ENCODE measurements at places on chromosomes 7 and 10.

DNA sequence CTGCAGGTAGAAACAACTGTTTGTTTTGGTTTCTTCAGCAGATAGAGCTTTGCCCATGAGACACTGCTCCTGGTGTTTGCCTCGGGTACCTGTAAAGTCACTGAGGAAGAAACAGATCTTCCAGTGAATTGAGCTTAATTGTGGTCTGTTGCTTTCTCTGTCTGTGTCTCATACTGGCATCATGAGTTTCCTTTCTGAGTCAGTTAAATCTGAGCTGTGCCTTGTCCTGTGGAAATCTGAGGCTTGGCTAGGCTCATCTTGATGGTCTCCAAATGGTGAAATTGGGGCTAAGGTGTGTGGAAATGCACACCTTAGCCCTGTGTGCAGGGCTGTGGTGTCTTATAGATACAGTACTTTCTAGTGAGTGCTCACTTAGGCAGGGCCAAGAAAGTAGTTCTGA is 67.4 kb downstream of the GBF1 start:
- DNase-seq = no peak

- peak; percentile 6 for DNase-seq
Measured at GRCh38 chr10:104680467-104681401, 39.6 kb downstream of the SORCS3 start.

GRCh38 chr10:100168313-100168643 is 17.6 kb downstream of the ERLIN1 start:
- DNase-seq = no peak

- no peak for DNase-seq
Measured at GRCh38 chr7:127477295-127478023, 85.0 kb upstream of the ZNF800 start.

DNA sequence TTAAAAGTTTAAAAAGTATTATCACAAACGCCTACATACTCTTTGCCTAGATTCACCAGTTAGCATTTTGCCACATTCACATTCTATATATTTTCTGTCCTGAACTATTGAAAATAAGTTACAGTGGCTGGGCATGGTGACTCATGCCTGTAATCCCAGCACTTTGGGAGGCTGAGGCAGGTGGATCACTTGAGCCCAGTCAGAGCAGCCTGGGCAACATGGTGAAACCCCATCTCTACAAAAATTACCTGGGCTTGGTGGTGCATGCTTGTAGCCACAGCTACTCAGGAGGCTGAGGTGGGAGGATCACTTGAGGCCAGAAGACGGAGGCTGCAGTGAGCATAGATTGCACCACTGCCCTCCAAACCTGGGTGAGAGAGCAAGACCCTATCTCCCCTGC is 5.3 kb downstream of the ARPC1A start:
- DNase-seq = no peak

DNA sequence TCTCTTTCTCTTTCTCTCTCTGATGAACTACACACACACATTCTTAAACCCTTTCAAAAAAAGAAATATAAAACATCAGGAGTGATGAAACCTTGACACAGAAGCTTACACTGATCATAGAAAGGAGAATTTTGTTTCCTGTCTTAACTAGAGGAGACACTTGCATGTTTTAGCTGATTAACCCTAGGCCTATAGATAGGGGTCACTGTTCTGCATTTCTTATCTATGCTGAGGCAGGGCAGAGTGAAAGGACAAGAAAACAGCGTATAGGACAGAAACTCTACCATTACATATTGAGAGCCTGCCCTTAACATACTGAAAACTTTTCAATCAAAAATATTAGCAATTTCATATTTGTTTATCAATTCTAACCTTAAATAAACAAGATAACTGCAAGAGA is 680.6 kb upstream of the MBL2 start:
- no peak for DNase-seq

DNA sequence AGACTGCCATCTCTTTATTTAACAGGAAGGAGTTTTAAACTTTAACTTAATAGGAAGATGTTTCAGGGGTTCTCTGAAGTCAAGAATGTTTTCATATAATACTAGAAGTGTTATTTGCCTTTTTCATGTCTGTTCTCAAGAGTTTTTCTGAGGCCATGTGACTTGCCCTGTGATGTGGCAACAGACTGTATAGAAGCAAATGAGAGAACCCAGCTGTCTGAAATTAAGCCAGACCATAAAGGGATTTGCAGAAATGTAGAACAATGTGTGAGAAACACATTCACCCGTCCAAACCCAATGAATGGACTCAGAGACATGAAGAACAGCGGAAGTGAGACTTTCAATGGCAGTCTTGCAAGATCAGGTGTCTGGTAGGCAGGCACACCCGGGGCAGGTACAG is 23.8 kb downstream of the MAPK8 start:
- DNase-seq = no peak

DNA sequence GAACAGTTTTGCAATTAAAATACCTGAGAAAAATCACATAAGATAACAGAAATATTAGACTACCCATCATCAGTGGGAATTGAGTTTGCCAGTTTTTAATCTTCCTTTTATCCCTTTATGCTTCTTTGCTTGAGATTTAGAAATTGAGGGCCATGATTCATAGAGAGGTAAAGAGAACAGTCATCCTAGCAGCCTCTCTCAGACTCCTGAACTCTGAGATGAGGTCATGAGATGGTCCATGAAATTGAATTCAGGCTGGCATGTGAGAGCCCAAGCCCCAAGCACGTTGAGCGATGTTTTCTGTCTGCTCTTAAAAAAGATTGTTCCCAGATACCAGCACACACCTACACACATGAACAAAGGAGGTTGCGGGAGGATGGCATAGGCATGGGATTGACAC is 91.1 kb downstream of the CREB5 start:
- no peak for DNase-seq

DNA sequence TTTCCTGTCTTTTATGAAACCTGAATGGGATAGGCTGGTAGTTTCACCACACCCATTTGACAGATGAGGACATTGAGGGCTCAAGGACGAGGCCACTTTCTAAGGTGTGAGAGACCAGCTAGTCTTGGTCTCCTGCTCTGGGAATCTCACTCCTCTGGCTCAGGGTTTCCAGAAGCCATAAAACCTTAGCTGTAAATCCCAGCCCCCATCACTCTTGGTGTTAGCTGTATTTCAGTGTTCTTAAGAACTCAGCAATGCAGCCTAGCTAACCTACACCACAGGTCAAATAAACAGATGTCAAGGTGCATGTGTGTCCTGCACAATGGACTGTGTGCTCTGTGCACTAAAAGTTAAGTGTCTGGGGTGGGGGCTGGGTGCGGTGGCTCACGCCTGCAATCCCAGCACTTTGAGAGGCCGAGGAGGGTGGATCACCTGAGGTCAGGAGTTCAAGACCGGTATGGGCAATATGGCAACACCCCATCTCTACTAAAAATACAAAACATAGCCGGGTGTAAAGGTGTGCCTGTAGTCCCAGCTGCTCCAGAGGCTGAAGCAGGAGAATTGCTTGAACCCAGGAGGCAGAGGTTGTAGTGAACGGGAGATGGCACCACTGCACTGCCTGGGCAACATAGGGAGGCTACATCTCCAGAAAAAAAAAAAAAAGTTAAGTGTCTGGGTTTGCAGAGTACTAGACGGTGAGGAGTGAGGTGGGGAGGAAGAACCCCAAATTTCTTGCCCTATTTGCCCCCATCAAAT is 567 bp upstream of the EPO start:
- no peak for DNase-seq

DNA sequence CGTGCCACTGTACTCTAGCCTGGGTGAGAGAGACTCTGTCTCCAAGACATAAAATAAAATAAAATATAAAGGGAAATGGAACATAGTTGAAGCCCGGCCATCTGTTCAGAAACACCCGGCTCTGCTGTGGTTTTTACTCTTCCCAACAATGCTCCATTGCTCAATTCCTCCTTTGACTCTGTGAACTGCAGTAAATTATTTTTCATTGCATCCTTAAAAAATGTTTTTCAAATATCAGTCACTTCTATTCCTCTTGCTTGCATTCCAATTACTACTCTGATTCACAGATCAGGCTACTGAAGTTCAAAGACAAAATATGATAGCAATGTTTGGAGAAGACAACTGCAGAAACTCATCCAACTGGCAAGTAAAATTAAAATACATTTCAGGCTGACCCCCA is 983.0 kb downstream of the SORCS1 start:
- DNase-seq = no peak

- no peak for DNase-seq
Measured at GRCh38 chr10:62815381-62816075, 638 bp downstream of the EGR2 start.

DNA sequence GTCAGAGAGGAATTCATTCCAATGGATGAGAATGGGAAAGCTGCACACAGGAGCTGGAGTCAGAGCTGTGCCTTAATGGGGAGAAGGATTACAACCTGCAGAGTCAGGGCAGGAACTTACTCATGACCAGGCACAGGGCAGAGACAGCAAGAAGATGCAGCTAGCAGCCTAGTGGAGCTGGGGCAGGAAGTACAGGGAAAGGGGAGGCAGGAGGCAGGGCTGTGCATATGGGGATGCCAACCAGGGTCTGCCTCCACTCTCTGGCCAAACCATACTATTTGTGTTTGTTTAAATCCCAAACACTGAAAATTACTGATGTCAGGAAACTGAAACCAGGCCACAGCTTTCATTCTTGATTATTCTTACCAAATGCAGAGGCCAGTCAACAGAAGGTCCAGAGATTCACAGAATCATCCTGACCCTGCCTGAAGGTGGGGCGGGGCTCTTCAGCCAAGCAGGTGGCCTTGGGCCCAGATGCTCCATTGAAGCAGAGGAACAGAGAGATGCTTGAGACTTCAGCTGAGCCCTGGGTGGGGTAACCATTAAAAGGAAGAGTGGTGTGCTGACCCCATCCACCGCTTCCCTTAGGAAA is 461.9 kb downstream of the KCNMA1 start:
- DNase-seq = no peak

- no peak for DNase-seq
Measured at GRCh38 chr10:102661658-102662028, 17.4 kb downstream of the TRIM8 start.

DNA sequence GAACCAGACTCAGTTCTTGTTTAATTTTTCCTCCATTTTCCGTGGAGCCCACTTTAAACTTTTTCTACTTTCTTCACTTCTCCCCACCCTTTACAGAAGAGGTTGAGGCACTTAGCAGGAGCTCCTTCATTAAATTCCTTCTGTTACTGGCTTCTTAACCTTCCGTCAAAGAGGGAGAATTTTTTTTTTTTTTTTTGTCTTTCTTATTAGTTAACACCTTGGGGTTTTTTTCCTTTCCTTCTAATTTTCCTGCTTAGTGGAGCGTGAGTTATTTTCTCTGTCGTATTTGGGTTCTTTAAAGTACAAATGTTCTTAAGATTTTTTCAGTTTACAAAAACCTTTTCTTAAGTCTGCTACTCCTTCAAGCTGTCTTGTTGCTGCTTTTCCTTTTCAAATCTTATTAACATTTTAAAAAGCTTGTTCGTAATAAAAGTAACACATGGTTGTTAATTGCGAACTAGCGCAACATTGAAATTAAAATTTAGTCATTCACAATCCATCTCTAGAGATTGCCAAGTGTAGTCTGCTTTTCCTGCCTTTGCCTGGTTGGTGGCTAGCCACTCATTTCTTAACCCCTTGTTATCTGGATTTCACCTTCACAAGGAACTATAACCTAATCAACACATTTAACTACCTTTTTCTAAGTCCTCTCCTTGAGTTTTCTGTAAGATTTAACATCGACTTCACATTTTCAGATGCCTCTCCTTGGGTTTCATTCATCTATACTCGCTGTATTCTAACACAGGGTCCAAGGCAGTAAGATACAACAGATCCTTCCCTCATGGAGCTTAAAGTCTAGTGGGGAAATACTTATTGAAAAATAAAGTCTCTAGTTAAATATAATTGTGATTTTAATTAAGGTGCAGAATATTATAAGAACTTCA is 2.0 kb downstream of the BMPR1A start:
- no peak for DNase-seq

- DNase-seq = no peak
Measured at GRCh38 chr7:95317546-95317945, 6.8 kb downstream of the PON1 start.

GRCh38 chr7:106425017-106425719 is 140.4 kb upstream of the NAMPT start:
- peak; percentile 95 for DNase-seq

DNA sequence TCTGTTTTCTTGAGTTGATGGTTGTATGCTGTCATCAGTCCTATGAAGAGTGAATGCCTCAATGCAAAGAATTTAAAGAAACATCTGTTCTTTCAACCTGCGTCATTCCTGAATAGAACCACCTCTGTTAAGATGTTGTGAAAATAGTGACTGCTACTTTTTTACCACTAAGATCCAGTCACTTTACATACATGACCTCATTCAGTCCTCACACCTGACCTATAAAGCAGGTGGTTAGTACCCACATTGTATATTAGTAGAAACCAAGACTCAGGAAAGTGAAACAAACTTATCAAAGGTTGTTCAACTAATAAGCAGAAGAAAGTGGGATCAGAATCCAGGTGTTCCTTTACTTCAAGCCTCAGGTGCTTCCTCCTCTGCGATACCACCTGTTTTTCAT is 64.8 kb downstream of the ITGB8 start:
- DNase-seq = no peak

- no peak for DNase-seq
Measured at GRCh38 chr10:91493313-91493712, 83.2 kb downstream of the HECTD2 start.

DNA sequence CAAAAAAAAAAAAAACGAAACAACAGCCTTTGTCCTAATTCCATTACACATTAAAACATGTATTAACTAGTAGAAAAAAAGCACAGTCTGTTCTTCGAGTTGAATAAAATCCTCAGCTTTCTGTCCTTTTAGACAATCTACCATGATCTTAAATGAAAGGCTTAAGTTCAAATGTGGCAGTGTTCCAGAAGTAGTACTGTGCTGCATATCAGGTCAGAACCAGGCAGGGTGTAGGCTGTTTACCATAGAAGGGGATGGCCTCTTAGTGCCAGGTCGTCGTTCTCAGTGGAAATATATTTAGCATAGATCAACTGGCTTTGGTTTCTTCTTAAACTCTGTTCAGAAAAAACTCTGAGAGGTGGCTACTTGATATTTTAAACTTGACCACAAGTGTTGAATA is 612.0 kb downstream of the CNTNAP2 start:
- DNase-seq = no peak

DNA sequence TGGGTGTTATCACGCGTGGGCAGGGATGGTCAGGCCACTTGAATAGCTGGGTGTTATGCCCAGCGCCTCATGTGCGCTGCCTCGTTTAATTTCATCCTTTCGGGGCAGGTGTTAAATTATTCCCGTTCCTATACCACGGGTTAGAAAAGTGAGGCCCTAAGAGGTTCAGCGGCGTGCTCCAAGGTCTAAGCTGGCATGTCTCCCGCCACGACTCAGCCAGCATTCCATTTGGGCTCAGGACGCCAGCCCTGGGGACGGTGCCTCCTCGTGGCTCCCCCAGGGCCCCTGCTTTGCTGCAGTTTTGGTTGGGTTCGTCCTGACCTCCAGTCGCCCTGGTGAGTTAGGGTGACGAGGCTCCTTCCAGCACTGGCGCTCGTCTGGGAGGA is 124.5 kb downstream of the TRRAP start:
- DNase-seq = peak; percentile 60

DNA sequence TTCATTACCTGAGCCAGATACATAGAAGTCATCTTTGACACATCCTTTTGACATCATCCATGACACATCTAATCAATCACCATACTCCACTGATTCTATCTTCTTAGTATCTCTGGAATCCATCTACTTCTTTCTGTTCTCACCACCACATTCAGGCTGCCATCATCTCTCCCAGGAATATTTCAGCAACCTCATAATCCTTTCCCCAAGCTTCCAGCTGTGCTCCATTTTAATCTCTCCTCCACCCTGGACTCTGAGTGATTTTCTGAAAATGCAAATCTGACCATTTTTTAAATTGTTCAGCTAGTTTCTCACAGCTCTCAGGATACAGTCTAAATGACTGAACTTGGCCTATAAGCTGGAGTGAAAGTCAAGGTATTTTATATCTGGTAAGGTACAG is 2.5 kb upstream of the BTRC start:
- DNase-seq = no peak

All from lower leg skin (tissue), 4 donors.